ENCODE measurements at places on chromosomes 2 and 18. TPM values are rescaled to one million over a fixed set of nuclear protein-coding genes. Genes with fewer than 3 reads are reported as not detected.

- no peaks in the 10 kb centered on the region for H3K27me3 ChIP-seq
- H3K36me3 ChIP-seq = no peaks in the 10 kb centered on the region
- H3K4me1 ChIP-seq = peaks cover 26% of the 10 kb centered on the region
- H3K4me3 ChIP-seq = no peak overlapping the region
- no peak overlapping the region for H3K27ac ChIP-seq
- DNase-seq = no peak
Measured at GRCh38 chr2:120109186-120110061, 96.5 kb downstream of the EPB41L5 start.

GRCh38 chr2:11869391-11869991, 123.1 kb downstream of the LPIN1 start:
- no peak overlapping the region for H3K4me3 ChIP-seq
- no peaks in the 10 kb centered on the region for H3K27me3 ChIP-seq
- no peaks in the 10 kb centered on the region for H3K36me3 ChIP-seq
- peaks cover 8% of the 10 kb centered on the region for H3K4me1 ChIP-seq
- no peak overlapping the region for H3K27ac ChIP-seq

The GPR35 gene
- total RNA-seq = 3.4 TPM

GRCh38 chr2:38722271-38723061, 28.7 kb downstream of the SRSF7 start:
- DNase-seq = no peak
- H3K4me3 ChIP-seq = no peak overlapping the region
- H3K36me3 ChIP-seq = no peaks in the 10 kb centered on the region
- H3K27ac ChIP-seq = peak overlapping the region; percentile 11
- H3K4me1 ChIP-seq = peaks cover 11% of the 10 kb centered on the region

GRCh38 chr2:230124235-230124634, 55.5 kb upstream of the SLC16A14 start:
- H3K4me1 ChIP-seq = peaks cover under 1% of the 10 kb centered on the region
- H3K27ac ChIP-seq = no peak overlapping the region
- no peaks in the 10 kb centered on the region for H3K27me3 ChIP-seq
- no peaks in the 10 kb centered on the region for H3K36me3 ChIP-seq

DNA sequence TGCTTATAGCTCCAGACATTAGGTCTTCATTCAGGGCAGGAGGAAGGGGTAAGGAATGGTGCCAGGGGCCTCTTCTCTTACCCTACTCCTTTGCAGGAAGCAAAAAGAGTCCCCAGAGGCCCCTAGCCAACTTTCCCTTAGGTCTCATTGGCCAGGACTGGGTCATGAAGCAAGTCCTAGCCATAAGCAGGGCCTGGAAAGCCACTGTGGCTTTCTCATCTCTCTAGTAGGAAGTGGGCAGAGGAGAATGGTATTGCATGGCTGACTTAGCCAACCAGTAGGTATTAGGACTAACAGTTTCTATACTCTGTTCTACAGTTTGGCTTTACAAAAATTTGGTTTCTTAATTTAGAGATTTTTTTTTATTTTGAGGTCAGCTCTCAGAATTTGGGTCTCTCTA, 4.8 kb downstream of the FAM228A start:
- no peaks in the 10 kb centered on the region for H3K27me3 ChIP-seq
- H3K36me3 ChIP-seq = no peaks in the 10 kb centered on the region
- H3K27ac ChIP-seq = no peak overlapping the region
- no peaks in the 10 kb centered on the region for H3K4me1 ChIP-seq
- DNase-seq = no peak

The SLC5A7 gene
- 0.81 TPM for total RNA-seq

DNA sequence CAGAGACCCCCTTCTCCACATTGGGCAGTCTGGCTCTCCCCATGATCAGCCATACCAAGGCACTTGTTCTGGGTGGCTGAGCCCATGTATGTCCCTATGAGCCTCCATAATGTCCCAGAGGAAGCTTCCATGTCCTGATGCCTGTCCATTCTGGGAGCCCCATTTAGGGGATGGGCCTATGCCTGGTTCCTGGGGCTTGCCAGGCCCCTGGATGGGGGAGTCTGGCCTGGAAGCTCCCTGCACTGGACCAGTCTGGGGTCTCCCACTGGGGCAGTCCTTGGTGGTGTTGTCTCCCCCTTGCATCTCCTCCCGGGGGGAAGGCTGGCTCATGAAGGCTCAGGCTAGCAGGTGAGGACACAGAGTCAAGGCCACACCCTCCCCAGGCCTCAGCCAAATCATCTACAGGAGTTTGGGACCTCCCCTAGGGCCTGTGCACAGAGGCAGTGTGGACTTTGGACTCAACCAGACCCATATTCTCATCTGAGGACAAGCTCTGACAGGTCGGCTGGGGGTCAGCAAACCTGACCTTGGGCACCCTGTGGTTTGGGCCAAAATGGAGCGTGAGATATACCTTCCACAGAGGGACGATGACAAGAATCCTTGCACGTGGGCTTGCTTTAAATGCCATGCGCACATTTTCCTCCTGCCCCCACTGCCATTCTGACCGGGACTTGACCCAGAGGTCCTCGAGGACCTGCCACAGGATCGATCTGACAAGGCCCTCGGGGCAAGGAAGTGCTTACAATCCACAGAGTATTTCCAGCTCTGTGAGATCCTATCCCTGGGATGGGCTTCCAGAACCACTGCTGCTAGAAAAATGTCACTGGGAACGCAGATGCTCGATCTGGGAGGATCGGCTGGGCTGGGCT, 38.8 kb downstream of the INHBB start:
- H3K36me3 ChIP-seq = no peaks in the 10 kb centered on the region
- H3K4me1 ChIP-seq = no peaks in the 10 kb centered on the region
- no peaks in the 10 kb centered on the region for H3K27me3 ChIP-seq
- H3K4me3 ChIP-seq = no peak overlapping the region
- no peak overlapping the region for H3K27ac ChIP-seq

The PLCL1 gene
- 7.7 TPM for total RNA-seq

GRCh38 chr2:240139666-240140393, 628 bp downstream of the OTOS start:
- H3K27ac ChIP-seq = no peak overlapping the region
- peak; percentile 35 for DNase-seq
- peaks cover 8% of the 10 kb centered on the region for H3K4me1 ChIP-seq
- no peaks in the 10 kb centered on the region for H3K36me3 ChIP-seq

DNA sequence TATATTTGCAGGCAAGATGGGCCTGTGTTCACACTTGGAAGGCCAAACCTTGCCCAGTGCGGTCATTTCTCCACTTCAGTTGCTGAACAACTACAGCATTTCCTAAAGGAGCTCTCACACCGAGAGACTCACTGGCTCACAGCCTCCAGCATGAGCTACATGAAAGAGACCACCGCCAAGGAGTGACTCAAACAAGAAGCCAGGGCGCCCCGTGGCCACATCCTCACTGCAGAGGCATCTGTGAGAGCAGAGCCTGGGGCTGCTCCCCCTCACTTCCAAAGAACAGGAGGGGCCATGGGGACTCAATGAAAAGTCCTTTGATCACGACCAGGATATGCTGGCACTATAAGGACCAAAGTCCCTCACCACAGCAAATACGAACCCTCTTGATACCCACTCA, 50.0 kb downstream of the TMEM163 start:
- no peaks in the 10 kb centered on the region for H3K36me3 ChIP-seq
- H3K27me3 ChIP-seq = no peaks in the 10 kb centered on the region
- peaks cover 7% of the 10 kb centered on the region for H3K4me1 ChIP-seq
- H3K27ac ChIP-seq = peak overlapping the region; percentile 67
- no peak overlapping the region for H3K4me3 ChIP-seq

DNA sequence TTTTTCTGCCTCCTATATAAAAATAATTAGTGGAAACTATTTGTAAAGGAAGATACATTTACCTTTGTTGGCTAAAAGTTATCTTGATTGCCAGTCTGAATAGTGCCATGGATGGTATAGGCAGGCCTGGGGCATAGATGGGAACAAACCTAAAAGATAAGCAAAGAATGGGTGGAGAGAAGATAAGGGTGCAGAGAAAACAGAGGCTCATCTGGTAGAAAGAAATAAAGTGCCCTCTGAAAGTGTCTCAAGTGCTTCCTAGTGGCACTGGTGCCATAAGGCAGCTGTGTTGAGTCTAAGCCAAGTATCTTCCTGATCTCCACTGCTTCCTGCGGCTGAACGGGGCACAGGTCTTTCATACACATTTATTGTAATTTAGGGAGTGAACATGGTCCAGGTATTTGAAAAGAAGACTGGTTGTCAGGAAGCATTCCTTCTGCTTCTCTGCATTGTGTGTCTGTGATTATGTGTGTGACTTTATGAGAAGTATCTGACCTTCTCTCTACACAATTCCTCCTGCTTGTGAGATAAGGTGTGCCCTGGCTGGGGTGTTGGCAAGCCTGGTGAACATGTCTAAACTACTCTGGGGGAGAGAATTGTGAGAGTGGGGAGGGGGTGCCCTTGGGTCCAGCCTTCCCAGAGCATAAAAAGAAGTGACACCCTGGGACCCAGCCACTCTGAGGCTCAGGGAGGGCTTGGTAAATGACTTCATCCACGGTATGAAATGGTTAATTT, 280.5 kb downstream of the CAMKMT start:
- DNase-seq = no peak
- no peaks in the 10 kb centered on the region for H3K27me3 ChIP-seq
- H3K4me3 ChIP-seq = no peak overlapping the region
- H3K4me1 ChIP-seq = no peaks in the 10 kb centered on the region
- no peak overlapping the region for H3K27ac ChIP-seq
- H3K36me3 ChIP-seq = no peaks in the 10 kb centered on the region
